ENCODE measurements at places on chromosomes 3 and 15. TPM values are rescaled to one million over a fixed set of nuclear protein-coding genes. Genes with fewer than 3 reads are reported as not detected.

Gene TMEM266
- total RNA-seq = 0.08 TPM

Gene TGM5
- total RNA-seq = 0.20 TPM

Gene LYZL4
- not detected for total RNA-seq

Gene CACNA2D2
- total RNA-seq = 0.56 TPM

Gene FBXW12
- not detected for total RNA-seq

Gene TRIM59
- total RNA-seq = 13.3 TPM

Gene FOXB1
- total RNA-seq = not detected

Gene TMEM44
- total RNA-seq = 16.9 TPM

Gene GP9
- total RNA-seq = not detected

Gene KCNMB2
- total RNA-seq = not detected

Measured in HT1080 (cell line).